Stimulated activated CD4-positive, alpha-beta T cell treated with anti-CD3 and anti-CD28 coated beads, Interleukin-4, amount 100 ng/mL, for 4 hours (primary cell): ENCODE measurements at places on chromosomes 12 and 14.

DNA sequence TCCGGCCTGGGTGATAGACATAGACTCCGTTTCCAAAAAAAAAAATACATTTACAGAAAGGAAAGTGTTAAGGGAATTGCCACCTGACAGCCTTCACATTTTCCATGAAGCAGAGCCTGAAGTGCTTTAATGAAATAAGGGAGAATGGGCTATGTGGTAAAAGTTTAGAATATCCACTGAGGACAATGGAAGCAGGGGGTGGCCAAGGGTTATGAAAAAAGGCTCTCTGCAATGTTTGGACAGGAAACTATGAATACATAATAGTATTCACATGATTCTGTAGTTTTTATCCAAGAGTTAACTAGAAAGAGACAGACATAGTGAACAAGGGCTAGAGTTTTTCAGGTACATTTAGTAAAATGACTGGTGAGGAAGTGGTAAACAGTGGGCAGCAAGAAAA lies 75.3 kb downstream of the COCH start:
- no peak for DNase-seq

GRCh38 chr14:47153746-47154145 lies 502.2 kb upstream of the RPL10L start:
- no peak for DNase-seq

DNA sequence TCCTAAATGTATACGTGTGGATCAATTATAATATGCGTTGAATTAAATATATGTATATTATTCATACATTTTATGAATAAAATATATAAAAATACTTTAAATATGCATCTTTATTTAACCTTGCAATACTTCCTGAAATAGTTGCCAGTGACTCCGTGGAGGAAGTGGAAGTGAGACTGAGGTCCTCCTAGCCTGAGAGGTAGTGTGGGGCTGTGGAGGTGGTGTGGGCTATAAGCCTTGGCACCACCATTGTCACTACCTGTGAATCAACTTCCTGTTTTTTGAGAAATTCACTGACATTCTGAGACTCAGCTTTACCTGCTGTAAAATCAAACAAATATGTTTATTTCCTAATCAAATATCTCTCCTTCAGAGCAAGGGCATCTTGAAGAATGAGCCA lies 514.2 kb downstream of the VRK1 start:
- no peak for DNase-seq

DNA sequence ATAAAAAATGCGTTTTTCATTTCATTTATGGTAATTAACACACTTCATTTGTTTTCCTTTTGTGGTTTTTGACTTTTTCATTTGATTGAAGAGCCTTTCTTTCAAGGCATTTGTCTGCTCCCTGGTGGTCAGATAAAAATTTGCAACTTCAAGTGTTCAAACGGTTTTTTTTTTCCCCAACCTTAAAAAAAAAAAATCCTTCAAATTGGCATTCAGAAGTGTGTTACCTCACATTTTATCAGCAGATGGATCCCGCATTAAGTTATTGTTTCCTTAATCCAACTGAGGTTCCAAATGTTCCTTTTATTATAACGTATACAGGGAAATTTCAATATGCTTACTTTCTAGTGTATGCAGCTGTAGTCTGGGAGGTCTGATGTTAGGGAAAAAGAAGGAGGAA lies 47.2 kb downstream of the MYF5 start:
- no peak for DNase-seq

GRCh38 chr12:125221602-125222001 lies 156.4 kb downstream of the AACS start:
- DNase-seq: no peak

- no peak for DNase-seq
These were observed 3.2 kb downstream of the TMEM19 start for GRCh38 chr12:71688961-71689570.

- DNase-seq: no peak
These were observed 13.9 kb downstream of the SLC39A5 start for GRCh38 chr12:56243731-56244181.

DNA sequence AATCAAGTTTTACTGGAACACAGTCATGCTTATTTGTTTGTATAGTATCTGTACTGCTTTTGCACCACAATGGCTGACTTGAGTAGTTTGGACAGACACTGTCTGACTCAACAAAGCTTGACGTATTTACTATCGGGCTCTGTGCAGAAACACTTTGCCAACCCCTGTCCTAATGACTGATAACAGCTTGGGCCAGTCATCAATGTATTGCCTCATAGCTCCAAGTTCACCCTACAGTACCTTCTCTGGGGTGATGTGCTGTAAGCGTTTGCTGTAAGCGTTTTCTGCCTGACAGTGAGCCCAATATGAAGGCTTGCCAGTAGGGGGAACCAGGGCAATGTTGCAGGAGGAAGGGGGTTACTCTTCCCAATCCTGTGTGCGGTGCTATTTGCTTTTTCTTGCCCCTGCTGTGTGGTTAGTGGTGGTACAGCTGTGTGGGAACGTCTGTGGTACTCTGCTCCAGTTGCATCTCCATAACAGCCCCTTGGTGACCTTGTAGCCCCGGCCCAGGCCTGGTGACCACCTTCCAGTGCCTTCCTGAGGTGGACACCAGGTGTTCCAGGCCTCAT lies 5.4 kb upstream of the CCDC177 start:
- no peak for DNase-seq

GRCh38 chr14:35594616-35595015 lies 60.7 kb downstream of the INSM2 start:
- DNase-seq: no peak

DNA sequence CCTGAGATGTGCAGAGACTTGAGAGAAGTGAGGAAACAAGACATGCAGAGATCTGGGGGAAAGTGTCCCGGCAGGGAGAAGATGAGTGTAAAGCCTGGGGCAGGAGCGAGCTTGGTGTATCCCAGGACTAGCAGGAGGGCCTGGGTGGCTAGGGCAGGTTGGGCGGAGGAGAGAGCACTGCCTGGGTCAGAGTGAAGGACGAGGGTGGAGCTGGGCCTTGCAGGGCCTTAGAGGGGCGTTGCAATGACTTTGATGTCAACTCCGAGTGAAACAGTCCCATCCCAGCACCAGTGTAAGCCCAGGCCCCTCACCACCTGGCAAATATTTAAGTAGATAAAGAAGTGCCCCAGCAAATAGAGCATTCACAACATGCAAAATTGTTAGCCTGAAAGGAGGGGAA lies 24.2 kb upstream of the RFLNA start:
- no peak for DNase-seq

DNA sequence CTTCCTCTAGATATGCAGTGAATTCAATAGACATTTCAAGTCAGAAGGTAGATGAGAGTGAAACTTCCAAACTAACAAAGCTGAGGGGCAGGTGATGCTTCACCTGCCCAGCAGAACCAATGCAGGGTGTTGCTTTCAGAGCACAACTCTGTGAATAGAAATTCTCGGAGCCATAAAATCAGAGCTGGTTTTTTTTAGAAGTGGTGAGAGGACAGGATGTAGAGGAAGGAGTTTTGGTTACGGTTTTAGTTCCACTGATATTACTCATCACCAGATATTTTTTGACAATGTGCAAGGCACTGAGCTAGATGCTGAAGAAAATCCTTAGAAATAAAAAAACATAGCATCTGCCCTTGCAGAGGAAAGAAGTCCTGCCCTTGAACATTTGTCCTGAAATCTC lies 62.2 kb downstream of the BMP4 start:
- DNase-seq: no peak

DNA sequence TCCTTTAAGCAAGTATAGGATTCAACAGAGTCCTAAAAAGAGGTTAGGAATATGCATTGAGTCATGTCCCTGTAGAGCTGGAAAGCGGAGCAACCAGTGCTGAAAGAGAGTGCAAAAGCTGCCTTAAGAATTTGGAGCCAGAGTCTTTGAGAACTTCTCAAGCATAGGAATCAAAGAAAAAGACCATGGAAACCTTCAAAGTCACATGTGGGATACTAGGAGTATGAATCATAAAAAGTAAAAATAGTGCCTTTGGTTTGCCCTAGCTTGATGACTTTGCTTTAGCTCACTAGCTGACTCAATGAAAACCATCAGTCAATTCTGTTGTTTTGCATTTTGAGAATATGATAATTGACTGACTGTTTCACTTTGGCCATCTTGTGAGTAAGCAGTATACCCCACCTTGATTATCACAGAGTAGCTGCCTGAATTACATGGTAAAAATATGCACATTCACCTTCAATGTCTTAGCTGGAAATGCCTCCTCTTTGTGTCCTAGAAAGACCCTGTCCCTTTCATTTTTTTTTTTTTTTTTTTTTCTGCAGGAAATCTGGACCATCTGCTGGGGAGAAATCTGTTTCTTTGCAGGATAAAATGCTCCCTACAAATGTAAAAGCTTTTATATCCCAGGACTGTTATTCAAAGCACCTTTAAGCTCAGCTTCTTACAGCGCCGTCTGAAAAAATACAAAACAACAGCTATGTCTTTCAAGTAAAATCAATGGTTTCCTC lies 248.6 kb upstream of the KRR1 start:
- DNase-seq: no peak

DNA sequence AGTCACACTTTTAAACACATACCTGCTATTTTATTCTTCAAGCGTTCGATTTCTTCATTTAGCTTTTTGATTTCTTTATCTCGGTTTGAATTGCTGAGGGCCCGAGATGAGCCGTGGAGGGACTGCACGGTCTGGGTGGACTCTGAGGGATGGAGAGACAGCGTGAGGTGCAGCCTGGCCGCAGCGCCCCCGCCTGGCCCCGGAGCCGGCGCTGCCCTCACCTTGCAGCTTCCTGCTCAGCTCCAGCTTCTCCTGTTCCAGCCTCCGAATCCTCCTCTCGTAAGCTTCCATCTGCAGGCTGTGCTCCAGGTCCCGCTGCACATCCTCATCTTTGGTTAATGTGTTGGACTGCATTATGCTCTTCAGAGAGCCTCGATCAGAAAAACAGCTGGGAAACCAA lies 53.2 kb downstream of the AMN start:
- no peak for DNase-seq

DNA sequence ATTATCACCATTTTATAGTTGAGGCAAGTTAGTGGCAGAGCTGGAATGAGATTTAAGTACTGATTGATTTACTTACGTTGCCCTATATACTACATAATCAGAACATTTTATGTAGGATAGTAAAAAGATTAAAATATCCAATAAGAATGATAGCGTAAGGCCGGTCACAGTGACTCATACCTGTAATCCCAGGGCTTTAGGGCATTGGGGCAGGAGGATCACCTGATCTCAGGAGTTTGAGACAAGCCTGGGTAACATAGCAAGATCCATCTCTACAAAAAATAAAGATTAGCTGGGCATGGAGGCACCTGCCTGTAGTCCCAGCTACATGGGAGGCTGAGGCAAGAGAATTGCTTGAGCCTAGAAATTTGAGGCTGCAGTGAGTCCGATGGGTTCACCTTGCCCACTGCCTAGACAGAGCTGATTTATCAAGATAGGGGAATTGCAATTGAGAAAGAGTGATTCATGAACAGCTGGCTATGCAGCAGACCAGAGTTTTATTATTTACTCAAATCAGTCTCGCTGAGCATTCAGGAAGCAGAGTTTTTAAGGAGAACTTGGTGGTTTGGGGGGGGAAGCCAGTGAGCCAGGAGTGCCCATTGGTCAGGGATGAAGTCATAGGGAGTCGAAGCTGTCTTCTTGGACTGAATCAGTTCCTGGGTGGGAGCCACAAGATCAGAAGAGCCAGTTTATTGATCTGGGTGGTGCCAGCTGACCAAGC lies 24.7 kb upstream of the SGPP1 start:
- no peak for DNase-seq

DNA sequence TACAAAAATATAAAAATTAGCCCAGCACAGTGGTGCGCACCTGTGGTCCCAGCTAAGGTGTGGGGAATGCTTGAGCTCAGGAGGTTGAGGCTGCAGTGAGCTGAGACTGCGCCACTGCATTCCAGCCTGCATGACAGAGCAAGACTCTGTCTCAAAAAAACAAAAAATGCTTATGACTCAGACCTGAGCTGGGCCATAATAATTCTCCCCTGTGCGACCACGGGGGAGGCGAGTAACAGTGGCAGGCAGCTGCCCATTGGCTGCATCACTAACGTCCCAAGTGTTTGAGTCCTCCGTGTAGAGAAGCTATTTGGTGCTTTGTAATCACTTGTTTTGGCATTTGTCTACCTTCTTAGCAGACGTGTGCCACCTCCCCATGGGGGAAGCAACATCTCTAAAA lies 24.9 kb downstream of the PSMC1 start:
- no peak for DNase-seq

GRCh38 chr12:26153421-26154154 lies 28.8 kb upstream of the BHLHE41 start:
- no peak for DNase-seq

DNA sequence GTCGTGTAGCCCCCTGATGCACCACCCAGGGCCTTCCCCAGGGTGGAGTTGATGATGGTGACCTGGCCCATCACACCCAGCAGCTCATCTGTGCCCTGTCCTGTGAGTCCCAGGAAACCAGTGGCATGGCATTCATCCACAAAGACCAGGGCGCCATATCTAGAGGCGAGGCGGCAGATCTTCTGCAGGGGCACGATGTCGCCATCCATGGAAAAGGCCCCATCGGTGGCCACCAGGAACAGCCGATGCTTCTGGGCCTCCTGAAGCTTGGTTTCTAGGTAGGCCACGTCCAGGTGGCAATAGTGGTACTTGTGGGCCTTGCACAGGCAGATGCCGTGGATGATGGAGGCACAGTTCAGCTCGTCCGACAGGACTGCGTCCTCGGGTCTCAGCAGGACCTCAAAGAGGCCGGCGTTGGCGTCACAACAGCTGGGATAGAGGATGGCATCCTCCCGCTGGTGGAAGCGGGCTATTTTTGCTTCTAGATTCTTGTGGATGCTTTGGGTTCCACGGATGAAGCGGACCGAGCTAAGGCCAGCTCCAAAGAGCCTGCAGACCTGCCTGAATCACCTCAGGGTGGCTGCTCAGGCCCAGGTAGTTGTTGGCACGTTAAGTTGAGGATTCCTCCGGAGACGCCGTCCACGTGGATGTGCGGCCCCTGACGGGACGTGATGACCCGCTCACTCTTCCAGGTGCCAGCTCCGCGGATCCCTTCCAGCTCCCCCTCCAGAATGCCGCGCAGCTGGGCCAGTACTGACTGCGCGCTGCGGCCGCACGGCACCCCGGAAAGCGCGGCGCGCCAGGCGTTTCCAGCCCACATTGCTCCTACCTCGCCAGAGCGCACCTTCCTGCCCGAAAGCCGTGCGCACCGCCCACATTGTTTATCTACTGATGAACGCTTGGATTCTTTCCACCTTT lies 47.0 kb downstream of the WDR89 start:
- DNase-seq: no peak

- DNase-seq: no peak
These were observed 27.6 kb upstream of the LRP6 start for GRCh38 chr12:12294215-12295005.

DNA sequence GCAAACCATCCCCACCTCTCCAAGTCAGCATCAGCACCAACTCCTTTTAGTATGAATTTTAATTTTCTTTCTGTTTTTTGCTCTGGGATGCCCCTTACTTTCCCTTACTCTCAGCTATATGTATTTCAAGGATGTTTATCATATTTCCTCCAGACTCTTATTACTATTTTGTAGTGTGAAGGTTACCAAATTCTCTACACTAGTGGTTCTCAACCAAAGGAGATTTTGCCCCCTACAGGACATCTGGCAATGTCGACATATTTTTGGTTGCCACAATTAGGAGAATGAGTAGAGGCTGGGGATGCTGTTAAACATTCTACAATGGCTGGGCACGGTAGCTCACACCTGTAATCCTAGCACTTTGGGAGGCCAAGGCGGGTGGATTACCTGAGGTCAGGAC lies 29.1 kb upstream of the SOS2 start:
- DNase-seq: no peak

- no peak for DNase-seq
These were observed 116.6 kb downstream of the NAV3 start for GRCh38 chr12:77947330-77947729.
